ENCODE measurements at places on chromosomes 2 and 18.

- no peak for DNase-seq
Measured at GRCh38 chr2:47039913-47040562, 115.1 kb downstream of the STPG4 start.

DNA sequence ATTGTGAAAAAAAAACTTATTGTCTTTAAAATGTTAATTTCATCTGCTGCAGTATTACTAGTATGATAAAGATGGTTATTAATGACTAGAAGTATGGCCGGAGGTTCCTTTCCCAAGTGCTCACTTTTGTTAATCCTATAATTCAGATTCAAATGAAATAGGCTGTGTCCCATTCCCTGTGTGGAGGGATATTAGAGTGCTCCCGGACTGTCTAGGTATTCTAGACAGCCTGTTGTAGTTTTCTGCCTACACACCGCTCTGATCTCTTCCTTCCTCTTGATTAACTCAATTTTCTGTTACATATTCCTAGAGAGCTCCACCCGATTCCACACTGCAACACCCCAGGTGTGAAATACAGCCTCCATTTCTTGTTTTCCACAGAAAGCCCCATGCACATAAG, 15.4 kb upstream of the DSC3 start:
- no peak for DNase-seq

GRCh38 chr18:2979129-2979528, 33.8 kb downstream of the LPIN2 start:
- no peak for DNase-seq

DNA sequence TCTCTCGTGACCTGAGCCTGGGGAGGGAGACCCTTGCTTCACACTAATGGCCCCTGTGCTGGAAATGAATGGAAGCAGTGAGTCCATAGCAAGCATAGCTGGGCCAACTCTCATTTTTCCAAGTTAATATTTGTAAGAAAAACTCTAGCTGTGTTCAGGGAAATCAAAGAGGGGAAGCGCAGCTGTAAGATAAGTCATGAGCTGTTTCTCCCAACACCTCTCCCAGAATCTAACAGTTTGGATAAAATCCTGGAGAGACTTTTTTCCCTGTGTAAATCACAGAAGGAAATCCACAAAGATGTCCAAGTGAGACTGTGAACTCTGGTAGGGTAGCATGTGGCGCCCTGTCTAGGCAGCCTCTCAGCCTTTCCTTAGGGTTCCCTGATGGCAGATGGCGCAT, 27.2 kb downstream of the EDAR start:
- no peak for DNase-seq

GRCh38 chr2:12587729-12588522, 128.8 kb upstream of the TRIB2 start:
- DNase-seq = no peak

- DNase-seq = no peak
Measured at GRCh38 chr2:15813481-15814266, 126.7 kb upstream of the MYCN start.

GRCh38 chr2:181787310-181788048, 104.1 kb upstream of the ITPRID2 start:
- DNase-seq = no peak

DNA sequence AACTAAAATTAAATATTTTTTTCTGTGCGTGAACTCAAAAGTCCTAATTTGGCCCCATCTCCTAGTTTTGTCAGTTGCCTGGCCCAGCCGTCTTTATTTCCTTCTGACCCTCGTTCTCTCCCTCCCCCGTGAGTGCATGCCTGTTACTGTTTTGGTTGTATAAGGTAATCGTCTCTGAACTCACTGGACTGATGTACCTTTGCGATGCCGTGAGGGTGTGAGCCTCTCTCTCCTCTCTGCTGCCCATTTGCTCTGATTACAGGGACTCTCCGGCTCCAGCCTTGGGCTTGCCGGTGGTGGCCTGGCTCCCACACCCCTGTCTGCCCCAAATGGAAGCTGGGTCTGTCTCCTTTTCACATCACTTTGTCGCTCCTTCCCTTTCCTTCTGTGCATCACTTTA, 66.5 kb upstream of the RBM44 start:
- DNase-seq = no peak

DNA sequence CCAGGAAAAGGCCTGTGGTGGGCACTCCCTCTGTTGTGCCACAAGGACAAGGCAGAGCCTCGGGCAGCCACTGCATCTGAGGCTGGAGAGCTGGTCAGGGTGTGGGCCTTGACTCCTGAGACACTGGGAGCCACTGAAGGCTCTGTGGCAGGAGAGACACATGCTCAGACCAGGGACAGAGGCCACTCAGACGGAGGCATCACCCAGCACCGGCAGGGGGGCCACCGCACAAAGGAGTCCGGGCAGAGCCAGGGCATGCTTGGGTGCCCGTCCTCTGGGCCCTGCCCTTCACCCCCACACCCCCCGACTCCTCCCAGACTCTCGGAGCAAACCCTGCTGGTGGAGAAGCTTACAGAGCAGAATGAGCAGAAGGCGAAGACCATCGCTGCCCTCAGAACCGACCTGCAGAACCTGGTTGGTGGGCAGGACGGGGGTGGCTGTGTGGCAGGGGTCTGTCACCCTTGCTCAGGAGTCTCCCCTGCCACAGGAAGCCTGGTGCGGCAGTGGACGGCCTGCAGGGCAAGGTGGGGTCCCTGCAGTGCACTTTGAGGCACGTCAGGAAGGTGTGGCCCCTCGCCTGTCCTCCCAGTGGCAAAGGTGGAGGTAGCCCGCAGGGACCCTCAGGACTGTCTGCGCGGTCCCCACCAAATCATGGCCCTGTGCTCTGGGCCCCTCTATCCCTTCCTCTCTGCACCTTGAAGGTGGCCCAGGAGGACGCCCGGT, 26.0 kb downstream of the CROCC2 start:
- no peak for DNase-seq

GRCh38 chr2:58709687-58710354, 468.7 kb upstream of the FANCL start:
- DNase-seq = no peak

- DNase-seq = no peak
Measured at GRCh38 chr2:94872676-94873361, 1.6 kb downstream of the TEKT4 start.

- no peak for DNase-seq
Measured at GRCh38 chr2:124343827-124344498, 318.9 kb downstream of the CNTNAP5 start.

GRCh38 chr2:127545796-127546195, 10.3 kb downstream of the MYO7B start:
- DNase-seq = no peak

DNA sequence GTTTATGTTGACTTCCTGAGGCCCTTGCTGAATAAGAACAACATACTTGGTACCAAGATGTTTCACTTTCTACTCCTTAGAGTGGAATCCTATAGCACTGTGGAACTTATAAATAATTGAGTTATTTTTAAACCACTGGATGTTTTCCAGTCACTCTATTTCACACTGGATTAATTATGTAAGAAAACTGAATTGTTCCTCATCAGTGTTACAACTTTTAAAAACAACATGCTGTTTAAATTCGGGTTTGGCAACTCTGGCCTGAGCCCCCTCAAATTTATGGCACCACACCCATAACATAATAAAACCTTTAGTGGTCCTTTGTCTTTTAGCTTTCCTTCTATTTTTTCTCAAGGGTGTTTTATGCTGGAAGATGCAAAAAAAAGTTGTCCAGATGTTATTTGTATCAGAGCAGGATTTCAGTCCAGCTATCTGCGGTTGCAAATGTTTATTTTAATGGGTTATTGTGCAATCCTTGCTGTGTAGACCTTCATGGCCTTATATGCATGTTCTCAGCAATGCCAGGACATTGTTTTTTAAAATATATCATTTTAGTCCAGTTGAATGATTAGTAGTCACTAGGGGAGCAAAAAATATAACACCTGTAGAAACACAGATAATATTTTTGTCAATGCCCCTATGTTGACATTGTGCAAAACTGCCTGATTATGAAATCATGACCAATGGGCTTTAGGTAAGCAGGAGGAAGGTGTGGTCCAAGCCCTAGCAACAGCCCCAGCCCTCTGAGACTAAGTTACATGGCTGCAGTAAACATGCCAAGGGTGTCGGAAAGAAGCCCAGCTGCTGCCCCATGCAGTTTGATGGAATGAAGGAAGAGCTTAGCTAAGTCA, 638.0 kb upstream of the ZEB2 start:
- DNase-seq = no peak

DNA sequence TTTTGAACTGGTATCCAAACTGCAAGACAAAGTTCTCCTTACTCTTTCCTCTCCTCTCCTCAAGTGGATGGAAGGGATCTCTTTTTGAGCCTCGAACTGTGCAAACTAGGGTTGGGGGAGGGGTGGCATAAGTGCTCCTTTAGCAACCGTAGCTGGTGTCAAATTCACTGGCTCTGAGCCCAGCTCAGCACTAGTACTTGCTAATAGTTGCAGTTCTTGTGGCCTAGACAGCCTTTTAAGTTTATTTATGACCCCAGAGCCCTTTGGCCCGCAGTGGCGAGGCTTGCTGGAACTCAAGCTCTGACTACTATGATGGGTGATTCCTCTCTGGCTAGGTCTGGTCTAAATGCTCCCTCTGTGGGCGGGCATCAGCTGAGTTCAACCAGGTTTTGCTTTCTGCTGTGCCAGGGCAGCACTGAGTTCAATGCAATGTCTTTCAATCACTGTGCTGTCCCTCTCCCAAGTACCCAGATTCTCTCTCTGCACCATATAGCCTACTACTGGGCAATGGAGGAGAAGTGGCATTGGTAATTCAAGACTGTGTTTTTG, 528.4 kb upstream of the SYT4 start:
- peak; percentile 23 for DNase-seq

DNA sequence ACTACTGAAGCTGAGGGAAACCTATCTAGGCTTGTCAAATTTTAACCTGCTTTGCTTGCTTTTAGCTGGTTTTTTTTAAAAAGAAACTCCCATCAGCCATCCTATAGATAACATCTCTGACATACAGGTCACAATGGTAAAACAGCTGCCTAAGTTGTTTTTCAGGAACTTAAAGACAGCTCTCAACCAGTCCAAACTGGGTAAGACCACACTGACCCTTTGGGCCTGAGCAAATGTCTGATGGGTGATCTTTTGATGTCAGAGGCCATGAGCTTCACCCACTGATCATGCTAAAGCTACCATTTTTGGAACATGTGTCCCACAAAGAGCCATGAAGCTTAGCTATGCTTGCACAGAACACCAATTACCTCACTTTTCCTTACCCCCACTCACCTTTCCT, 50.0 kb upstream of the TANC1 start:
- no peak for DNase-seq

GRCh38 chr2:105175231-105175630, 66.3 kb upstream of the GPR45 start:
- DNase-seq = no peak

GRCh38 chr18:22558945-22559385, 141.2 kb upstream of the CTAGE1 start:
- no peak for DNase-seq

- DNase-seq = no peak
Measured at GRCh38 chr2:186895451-186895850, 46.5 kb upstream of the ZSWIM2 start.

DNA sequence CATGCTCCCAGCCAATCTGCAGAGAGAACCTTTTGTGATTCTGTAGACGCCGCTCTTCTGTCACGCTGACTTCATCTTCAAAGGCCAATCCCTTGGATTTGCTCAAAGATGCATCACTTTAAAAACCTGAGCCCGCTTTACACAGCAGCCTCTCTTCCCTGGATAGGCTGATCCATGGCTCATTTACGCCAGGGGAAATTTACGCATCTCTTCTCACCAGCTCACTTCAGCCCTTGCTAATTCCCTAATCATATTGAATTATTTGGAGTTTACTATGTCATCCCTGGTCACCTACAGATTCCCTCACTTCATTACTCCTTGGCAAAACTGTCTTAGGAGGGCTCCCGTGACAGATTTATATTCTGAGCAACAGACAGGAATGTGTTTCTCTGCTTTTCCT, 256.2 kb downstream of the EN1 start:
- DNase-seq = no peak

DNA sequence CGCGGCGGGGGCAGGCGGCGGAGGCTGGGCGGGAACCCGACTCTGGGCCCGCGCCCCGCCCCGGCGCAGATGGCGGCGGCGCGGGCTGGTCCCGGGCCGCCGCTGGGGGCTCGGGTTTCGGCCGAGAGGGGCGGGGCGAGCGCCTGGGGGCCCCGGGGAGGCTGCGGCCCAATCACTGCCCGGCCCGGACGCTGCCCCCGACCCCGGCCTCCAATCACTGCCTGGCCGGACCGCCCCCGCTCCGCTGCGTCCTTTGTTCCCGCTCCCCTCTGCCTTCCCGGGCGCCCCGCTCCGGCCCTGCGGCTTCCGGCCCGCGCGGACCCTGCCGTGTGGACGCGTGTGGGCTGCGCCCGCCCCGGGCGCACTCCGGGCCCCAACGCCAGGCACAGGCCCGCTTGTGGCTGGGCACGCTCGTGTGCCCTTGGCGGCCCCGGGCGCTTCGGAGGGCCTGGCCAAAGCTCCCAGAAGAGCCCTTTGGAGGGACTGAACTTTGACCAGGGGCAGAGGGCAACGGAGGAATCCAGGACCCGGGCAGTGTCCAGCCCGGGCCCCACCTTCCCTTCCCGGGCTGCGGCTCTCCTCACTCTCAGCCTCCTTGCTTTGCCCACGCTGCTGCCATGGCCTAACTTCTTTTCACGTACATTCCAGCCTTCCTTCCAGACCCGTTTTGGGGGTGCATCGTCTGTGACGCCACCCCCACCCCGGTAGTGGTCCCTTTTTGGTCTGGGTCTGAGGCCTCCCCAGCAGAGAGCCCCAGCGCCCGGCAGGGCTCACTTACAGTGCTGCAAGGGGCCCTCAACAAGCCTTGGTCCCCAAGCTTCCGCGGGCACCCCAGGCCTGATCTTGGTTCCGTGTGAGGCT, 27.1 kb upstream of the PTMA start:
- no peak for DNase-seq

DNA sequence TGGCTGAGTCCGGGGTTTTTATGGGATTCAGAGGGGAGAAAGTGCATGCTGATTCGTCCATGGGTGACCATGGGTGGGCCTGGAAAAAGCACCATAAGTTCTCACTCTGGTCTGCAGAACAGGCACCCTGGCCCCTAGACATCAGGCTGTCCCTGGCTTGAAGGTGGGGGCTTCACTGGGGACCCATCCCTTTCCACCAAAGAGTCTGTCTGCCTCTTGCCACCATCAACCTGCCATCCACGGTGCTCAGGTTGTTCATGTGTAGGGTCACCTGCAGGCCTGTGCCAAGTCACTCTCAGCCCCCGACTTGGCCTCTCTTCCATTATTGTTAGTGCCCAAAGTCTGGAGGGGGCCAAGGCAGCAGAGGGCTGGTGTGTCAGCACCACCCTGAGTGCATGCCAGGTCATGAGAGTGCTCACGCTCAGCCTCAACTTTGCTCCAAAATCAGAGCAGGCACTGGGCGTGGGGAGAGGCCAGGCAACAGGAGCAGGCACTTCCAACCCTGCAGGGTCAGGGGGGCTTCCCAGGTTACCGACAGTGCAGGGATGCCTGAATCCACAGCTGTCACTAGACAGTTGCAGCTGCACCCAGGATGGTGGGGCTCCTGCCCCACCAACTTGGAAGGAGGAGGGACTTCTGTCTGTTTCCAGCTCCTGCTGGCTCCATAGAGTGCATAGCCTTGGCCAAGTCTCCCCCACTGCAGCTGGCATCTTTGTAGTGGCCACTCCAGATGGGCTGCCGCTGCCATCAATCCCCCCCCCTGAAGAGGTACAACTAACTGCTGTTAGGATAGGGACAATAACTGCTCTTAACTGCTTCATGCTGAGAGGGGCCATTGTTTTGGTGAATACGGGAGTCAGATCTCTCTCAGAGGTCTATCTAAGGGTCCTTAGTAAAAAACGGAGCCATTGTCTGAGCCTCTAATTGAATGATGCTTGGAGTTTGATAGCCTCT, 209.3 kb downstream of the AKAIN1 start:
- peak; percentile 78 for DNase-seq

GRCh38 chr2:194166818-194167217, 1490.2 kb upstream of the SLC39A10 start:
- DNase-seq = peak; percentile 11

GRCh38 chr2:144351687-144352086, 168.2 kb downstream of the ZEB2 start:
- DNase-seq = no peak

Data from NCI-H345 (cell line).